AG08396 (cell line): ENCODE measurements at places on chromosomes 3 and 15.

DNA sequence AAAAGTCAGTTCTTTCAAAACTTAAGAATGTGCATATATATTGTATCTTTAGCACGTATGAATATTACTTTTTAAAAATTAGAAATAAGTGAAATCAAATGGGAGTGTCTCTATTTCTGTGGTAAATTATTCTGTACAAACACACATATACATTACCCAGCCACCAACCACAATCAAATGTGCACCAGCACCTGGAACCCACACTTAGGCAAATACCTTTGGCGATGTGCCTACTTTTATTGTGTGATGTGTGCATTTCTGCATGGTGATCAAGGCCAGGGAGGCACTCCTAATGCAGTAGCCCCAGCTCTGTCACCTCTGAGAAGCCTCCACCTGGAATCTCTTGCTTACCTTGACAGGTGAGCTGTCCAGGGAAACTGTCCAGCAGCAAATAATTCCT, 76.9 kb downstream of the PIK3R4 start:
- DNase-seq: no peak

GRCh38 chr3:161415506-161416231, 44.4 kb upstream of the SPTSSB start:
- DNase-seq: peak; percentile 34

DNA sequence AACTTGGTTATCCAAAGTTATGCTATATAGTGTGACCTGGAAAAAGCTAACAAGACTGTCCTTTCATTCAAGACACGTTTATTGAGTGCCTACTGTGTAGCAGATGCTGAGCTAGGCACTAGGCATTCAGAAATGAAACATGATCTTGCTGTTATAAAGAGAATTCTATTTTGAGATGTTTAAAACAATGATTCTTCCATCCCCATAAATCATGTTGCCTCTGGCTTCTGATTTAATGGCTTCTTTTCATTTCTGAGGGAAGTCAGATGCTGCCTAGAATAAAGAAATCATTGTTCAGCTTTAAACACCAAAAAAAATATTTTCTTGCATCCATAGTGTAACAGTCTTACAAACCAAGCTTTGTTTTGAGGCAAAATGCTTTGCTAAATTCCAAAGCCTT, 620.9 kb upstream of the UBE2E2 start:
- no peak for DNase-seq

- no peak for DNase-seq
Measured at GRCh38 chr3:47455806-47456452, 19.8 kb downstream of the SCAP start.

- DNase-seq: no peak
Measured at GRCh38 chr15:48087844-48088243, 32.9 kb upstream of the SLC24A5 start.

DNA sequence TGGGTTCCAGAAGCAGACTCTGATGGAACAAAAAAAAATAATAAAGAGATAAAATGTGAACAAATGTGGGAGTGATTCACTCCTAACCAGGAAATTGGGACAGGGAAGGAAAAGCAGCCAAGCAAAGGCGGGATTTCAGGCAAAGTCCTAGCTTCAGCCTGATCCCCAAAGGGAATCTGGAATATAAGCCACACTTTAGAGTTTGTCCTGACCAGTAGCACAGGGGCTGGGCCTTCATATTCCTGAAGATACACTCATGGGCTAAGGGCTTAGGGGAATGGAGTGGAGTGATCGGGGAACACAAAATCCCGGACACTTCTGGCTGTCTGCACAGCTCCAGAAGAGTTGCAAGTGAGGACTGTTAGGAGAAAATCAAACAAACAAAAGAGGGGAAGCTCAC, 135.0 kb upstream of the COL8A1 start:
- DNase-seq: no peak

- no peak for DNase-seq
Measured at GRCh38 chr3:30084971-30085403, 521.4 kb upstream of the TGFBR2 start.

DNA sequence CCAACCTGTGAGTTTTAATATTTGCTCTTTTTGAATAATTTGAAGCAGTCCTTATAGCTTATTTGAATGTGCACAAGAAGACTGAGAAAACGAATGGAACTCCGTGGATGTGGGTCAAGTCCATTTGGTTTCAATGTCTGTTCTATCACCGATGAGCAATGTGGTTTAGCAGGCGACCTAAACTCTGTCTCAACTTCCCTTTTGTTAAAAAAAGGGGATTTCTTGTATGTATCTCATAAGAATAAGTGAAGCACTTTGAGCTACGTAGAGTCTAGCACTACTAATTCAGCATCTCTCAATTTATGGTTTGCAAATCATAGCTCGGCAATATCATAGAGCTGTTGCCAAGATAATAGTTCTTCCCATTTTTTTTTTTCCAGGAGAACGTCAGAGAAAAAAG, 4.6 kb upstream of the SKIL start:
- DNase-seq: no peak

GRCh38 chr15:87263296-87263695, 993.2 kb downstream of the NTRK3 start:
- no peak for DNase-seq
